Esophagus mucosa (tissue), 1 donor: ENCODE measurements at places on chromosomes 3 and 15. TPM values are rescaled to one million over a fixed set of nuclear protein-coding genes. Genes with fewer than 3 reads are reported as not detected.
A peak's percentile ranks its signal among the peaks of the same experiment; 100 is the strongest.

GRCh38 chr3:100041328-100041749 lies 73.0 kb downstream of the FILIP1L start:
- no peak for ATAC-seq

DNA sequence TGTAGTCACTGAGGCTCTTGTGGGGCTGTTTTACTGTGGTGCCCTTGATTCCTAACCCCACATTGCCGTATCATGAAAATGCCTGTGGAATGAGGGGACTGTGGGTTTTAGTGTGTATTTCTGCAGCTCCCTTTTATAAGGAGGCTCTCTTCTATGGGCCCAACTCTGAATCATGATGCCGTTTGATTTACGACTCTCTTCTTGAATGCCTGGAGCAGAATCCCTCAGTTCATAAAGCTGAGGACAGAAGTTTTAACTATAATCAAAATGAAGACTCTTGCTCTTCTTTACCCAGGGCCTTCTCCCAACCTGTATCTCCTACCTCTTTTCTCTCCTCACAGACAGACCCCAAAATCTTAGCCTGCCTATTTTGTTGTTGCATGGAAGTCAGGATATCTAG lies 109.5 kb downstream of the RARB start:
- no peak for ATAC-seq

DNA sequence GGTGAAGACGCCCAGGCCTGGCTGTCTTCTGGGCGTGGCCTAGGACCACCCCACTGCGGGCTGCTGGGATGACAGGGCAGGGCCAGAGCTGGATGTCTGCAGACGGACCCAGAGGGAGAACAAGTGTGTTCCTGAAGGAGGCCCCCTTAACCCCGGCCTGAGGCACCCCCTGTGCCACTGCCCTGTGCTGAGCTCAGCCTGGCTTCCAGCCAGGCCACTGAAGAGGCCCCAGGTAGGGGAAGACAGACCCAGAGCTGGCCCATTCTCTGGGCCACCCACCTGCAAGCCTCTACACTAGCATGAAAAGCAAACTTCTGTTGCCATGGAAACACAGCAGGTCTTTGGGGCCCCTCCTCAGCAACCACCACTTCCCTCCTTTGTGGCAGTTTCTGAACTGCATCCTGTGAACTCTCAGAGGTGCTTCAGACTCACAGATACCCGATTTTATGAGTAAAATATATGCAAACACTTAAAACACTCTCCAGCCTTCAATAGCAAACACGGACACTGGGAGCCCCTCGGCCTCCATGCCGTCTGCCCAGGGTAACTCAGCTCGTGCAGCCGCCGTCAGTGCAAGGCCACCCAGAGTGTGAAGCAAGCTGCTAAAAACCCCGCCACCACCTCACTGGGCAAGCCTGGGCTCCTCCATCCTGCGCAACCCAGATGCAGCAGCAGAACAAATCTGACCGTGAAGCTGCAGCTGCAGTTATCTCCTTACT lies 42.5 kb downstream of the CMTM6 start:
- ATAC-seq, result peak; percentile 65

- no peak for ATAC-seq
These were observed 60.0 kb upstream of the MNS1 start for GRCh38 chr15:56524915-56525314.

Gene CRYGS
- total RNA-seq, result 1.2 TPM

Gene TWF2
- 37.4 TPM for total RNA-seq
